ENCODE measurements at places on chromosomes 7 and 10. TPM values are rescaled to one million over a fixed set of nuclear protein-coding genes. Genes with fewer than 3 reads are reported as not detected.

The LDB3 gene
- total RNA-seq = 3.2 TPM

The PALD1 gene
- 8.7 TPM for total RNA-seq

The ATG9B gene
- 27.0 TPM for total RNA-seq

The FANK1 gene
- 8.2 TPM for total RNA-seq

The HABP2 gene
- total RNA-seq = not detected

The CRHR2 gene
- total RNA-seq = not detected

The CCDC172 gene
- total RNA-seq = not detected

The NET1 gene
- 80.1 TPM for total RNA-seq

The CALD1 gene
- total RNA-seq = 97.2 TPM

The KIAA1549 gene
- 1.4 TPM for total RNA-seq

The ACBD7 gene
- not detected for total RNA-seq

The GPR85 gene
- total RNA-seq = 0.40 TPM

The AOAH gene
- total RNA-seq = 1.7 TPM

The CALHM2 gene
- 15.8 TPM for total RNA-seq

The SPDYE16 gene
- not detected for total RNA-seq

The TCTN3 gene
- total RNA-seq = 18.3 TPM

The NEURL1 gene
- 0.30 TPM for total RNA-seq

The RASSF4 gene
- total RNA-seq = 4.4 TPM

The CCNY gene
- 32.0 TPM for total RNA-seq
